ENCODE measurements at places on chromosomes 3 and 15.
A peak's percentile ranks its signal among the peaks of the same experiment; 100 is the strongest.

- DNase-seq = peak; percentile 47
These were observed 32.5 kb upstream of the TM4SF4 start for GRCh38 chr3:149442043-149442442.

DNA sequence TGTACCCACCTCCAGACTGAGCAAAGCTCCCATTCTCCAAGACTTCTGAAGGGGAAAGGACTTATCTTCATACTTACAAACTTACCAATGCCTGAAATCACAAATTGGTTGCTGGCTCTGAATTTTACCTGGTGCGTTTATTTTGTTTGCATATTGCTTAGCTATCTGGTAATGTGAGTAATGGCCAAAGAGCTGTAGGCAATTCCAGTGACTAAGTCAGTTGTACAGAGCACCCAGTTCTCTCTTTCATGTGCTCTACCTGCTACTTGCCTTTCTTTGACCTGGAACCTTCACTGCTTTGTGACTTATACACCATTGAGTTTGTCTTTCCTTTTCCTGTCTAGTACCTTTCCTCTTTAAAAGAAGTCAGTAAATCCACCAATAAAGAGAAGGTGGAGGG, 755.9 kb upstream of the LMCD1 start:
- DNase-seq = peak; percentile 17

GRCh38 chr3:81723732-81724313, 37.6 kb downstream of the GBE1 start:
- peak; percentile 57 for DNase-seq

GRCh38 chr3:124144035-124144814, 152.3 kb upstream of the ROPN1 start:
- no peak for DNase-seq

DNA sequence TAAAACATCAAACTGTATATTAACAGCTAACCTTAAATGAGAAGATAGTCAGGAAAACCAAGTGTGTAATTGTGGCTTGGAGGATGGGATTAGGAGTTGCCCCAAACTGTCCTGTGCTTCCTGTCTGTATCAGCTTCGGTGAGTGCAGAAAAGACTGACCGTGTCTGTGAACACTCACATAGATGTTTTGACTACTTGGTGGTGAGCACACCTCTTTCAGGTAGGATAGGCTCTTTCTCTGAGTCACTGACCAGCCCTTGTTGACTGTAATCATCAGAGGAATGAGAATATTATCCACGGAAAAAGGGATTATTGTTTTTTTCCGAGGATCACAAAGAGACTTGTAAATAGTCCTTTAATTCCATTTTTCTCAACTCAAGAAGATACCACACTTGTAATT, 51.5 kb downstream of the GMNC start:
- DNase-seq = no peak

DNA sequence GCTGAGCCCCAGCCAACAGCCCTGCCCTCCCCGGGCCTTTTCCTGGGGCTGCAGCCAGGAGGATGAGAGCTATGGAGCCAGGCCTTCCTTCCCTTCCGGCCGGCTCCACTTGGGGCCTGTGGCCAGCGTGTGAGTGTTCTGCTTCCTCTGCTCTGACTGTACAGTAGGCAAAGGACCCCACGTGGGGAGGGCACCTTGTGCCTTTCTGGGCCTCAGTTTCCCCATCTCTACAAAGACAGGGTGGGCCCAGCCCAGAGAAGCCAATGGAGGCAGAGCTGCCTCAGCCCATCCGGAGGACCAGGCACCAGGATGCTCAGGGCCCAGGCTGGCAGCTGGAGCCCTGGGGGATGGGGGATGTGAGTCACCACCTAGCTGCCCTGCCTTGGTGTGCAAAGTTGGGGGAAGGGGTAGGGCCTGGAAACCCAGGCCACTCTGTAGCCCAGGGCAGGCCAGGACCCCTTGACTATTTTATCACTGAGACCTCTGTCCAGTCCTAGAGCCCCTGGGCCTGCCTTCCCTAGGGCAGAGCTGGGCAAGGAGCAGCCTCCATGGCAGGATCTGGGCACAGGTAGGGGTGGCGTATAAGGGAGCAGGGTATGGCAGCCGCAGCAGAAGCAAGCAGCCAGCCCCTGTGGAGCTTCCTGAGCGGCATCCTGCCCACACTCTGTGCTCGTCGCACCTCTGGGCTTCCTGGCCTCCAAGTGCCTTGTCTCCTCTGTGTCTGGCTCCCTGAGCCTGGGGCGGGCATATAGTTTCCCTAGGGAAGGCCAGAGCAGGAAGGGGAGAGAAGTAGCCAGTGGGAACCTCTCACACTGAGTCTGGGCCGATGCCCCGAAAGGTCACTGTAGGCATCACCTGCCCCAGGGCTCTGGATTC, 1.8 kb downstream of the PSTPIP1 start:
- DNase-seq = peak; percentile 23

- peak; percentile 50 for DNase-seq
These were observed 9.5 kb upstream of the DPPA4 start for GRCh38 chr3:109346770-109347295.

GRCh38 chr15:51184627-51185026, 89.9 kb upstream of the TNFAIP8L3 start:
- DNase-seq = no peak

- no peak for DNase-seq
These were observed 265.4 kb downstream of the CGGBP1 start for GRCh38 chr3:87793337-87793877.

DNA sequence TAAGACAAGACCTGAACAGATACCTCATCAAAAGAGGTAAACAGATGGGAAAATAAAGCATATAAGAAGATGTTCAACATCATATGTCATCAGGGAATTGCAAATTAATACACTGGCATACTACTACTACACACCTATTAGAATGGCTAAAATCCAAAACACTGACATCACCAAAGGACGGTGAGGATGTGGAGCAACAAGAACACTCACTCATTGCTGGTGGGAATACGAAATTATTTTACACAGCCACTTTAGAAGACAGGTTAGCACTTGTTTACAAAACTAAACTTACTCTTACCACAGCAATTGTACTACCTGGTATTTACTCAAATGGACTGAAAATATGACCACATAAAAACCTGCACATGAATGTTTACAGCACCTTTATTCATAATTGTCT, 119.6 kb downstream of the GSK3B start:
- DNase-seq = no peak

DNA sequence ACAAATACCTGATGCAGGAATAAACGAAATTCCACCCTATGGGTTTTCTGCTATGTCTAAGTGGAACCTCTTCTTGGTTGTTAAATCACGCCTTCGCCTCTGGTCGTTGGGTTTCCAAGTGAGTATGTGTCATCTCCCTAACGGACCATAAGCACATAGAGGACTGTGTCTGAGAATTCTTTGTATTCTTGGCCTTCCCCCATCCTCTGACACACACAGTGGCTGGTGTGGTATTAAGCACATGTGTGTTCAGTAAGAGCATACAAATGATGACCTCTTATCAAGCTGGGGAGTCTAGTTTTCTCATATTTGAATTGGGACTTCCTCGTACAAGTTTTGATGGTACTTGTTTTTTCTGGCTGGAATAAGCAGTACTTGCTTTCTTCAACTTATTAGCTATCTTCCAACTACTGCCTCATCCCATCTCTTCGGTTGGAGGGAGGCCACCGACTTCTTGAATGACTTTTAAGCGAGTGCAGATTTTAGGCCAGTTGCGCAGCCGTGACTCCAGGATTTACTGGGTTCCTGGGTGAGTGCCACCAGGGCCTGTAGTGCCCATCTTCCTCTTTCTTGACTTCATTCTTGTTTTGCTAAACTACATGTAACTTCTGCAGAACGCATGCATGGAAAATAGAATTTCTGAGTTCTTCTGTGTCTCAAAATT, 240.2 kb downstream of the ADAMTS17 start:
- no peak for DNase-seq

DNA sequence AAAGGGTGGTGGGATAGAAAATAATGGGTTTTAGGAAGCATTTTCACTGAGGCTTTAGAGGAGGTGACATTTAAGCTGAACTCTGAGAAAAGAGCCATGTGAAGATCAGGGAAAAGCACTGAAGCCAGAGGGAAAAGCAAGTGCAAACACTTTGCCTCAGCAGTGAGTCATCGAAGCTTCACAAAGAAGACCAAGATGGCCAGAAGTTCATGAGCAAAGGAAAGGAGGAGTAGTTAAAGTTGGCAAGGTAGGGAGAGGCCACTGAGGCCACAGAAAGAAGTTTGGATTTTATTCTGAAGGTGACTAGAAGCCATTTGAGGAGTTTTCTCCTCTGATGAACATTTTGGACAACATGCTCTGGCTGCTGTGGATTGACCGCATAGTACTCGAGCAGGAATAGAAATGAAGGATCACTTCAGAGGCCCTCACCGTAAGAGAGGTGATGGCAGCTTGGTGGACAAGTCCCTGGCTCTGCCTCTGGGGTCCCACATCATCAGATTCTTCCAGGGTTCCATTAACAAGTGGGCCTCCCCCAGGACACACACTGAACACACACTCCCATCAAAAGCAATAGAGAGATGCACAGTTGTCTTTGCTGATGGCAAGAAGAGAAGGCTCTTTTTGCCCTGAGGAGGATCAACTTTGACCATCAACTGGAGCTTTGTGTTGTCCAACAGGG, 75.5 kb downstream of the TOP2B start:
- DNase-seq = no peak

GRCh38 chr3:155963570-155963969, 93.1 kb downstream of the GMPS start:
- DNase-seq = peak; percentile 25

DNA sequence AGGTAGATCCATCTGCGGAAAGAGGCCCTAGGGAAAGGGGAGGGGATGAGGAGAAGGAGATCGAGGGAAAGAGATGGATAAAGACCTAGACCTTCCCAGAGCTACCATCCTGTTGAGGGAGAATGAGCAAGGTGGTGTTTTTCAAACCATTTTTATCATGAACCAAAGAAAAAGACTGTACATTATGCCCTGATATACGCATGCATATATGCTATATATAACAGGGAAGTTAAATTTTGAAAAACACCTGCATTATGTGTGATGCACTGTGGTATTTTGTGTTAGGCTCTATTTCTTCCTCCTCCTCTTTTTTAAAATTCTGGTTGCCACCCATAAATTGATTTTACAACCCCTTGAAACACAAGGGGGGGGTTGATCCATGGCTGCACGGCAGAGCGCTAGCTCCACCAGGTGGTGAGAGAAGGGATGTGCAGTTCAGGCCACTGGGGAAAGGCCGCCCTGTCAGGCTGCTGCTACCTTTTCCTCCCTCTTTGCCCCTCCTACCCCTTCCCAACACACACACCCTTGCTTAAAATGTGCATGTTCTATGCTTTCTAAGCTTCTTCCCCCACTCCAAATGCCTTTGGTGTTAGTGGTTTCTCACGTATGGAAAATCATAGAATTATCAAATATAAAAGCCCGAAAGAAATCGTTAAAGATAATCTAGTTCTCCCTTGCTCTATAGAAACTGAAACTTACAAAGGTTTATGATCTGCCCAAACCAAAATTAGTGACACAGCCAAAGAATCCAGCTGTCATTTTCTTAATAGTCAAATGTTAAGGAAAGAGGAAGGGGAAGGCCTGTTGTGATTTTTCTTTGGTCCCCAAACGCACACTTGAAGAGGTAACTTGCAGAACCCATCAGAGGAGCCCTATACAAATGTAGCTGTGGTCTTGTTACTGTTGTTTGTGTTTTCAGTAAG, 262.0 kb upstream of the UMPS start:
- peak; percentile 50 for DNase-seq

DNA sequence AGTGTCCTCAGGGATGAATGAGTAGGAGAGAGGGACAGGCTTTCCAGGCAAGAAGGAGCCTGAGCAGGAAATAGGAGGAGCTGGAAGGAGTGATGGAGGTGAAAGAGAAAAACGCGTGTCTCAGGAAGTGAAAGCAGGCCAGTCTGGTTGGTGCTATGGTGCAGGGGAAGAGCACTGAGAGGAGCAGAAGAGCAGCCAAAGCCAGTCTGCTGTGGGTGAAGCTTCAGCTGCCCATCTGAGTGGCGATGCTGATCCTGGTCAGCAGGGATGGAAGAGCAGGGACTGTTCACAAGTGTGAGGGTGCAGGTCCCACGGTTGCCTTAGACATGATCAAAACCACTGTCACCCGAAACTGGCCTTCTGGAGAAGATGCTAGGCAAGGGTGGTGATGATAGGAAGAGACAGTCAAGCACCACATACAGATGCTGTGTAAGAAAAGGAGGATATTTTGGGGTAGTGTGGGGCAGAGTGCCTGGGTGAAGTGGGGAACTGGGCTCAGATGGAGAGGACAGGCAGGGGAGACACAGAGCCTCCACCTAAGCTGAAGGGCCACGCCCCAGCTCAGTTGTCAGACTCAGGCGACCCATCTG, 5.5 kb upstream of the KY start:
- no peak for DNase-seq

DNA sequence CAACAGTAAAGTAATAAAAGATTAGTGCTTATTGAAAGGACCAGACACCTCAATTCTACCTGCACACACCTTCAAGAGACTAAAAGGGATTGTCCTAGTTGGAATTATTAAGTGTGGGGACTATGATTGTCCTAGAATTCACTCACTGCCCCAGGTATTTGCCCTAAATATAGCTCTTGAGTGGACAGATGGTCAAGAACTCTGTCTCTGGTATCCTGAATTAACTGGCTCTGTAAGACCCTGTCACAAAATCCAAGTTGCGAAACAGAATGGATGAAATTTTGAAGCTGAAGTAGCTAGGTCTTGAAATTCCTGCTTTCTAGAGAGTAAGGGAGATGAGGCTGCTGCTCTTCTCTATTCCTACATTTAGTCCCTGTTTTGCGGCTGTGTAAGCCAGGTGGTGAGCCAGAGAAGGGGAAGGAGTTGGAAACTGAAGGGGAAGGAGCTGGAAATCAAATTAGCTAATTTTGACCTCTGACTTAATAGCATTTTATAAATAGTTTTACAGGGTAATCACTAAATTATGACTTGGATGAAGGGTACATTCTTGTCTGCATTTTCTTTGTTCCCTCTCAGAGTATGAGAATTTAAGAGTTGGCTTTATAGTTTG, 34.5 kb downstream of the KBTBD12 start:
- no peak for DNase-seq

DNA sequence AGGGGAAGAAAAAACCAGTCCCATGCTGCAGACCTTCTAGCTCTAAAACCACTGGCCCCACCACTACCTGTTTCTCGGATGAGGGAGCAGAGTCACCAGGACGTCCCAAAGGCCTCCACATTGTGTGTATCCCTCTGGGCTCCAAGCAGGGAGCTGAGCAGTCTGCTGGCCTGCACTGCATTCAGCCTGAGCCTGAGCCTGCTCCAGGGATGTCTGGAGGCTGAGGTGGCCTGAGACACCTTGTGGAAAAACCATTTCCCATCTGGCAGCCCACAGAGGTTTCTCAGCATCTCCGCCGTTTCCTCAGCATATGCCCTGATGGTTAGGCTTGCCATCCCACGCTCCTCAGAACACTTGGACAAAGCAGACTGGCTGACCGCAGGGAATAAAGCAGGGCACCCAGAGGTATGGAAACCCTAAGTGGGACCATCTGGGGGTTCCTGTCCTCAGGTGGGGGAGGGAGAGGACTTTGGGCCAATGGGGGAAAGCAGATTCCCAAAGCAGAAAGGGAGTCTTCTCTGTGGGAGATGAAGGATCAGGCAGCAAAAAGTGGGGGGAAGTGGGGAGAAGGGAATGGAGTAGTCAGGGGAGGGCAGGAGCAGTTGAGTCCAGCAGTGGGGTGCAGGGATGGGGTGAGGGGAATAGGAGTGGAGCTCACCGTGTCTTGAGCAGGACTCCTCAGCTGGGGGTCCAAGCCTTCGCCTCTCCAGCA, at the start of gene CILP:
Gene CILP (minus strand): TSS at position 704 of the 712 bp plus-strand sequence. CDS start 1,718 bp downstream, outside the sequence.
- no peak for DNase-seq

GRCh38 chr3:9036404-9037131, 73.3 kb upstream of the RAD18 start:
- no peak for DNase-seq
